ENCODE measurements at places on chromosomes 5 and 9.

DNA sequence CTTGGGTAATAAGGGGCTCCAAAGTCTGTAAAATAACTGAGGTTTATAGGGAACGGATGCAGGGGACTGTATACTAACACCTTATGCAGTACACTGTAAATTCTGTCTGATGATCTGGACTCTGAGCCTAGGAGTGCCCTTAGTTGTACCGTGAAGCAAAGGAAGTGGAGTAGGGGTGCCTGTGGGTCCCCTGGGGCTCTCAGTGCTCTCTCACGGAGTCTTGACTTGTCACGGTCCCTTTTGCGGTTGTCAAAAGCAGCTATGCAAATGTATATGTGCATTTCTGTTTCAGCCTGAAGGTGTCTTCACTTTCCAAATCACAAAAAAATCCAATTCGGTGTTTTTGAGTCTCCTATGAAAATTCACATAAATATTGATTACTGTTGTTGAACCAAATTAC, 17.8 kb downstream of the DMRT1 start:
- DNase-seq, result peak; percentile 69

DNA sequence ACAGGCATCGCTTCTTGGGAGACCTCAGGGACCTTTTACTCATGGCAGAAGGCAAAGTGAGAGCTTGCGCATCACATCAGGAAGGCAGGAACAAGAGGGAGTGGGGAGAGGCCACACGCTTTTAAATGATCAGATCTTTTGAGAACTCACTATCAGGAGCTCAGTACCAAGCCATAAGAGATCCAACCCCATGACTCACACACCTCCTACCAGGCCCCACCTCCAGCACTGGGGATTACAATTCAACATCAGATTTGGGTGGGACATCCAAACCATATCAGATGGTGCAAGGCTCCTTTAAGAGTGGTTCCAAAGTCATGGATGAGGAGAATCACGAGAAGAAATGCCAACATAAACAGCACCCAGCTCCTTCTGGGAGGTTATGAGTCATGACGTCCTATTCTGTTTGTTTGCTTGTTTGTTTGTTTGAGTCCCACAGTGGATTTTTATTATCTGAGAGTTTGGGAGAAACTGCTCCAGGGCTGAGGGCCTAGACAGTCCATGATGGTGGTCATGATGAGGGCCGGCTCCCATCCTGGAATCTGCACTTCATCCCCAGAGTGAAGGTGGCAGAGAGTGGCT, 453.5 kb downstream of the GADD45G start:
- no peak for DNase-seq

- DNase-seq, result no peak
These were observed 1.5 kb downstream of the COL27A1 start for GRCh38 chr9:114156657-114157421.

DNA sequence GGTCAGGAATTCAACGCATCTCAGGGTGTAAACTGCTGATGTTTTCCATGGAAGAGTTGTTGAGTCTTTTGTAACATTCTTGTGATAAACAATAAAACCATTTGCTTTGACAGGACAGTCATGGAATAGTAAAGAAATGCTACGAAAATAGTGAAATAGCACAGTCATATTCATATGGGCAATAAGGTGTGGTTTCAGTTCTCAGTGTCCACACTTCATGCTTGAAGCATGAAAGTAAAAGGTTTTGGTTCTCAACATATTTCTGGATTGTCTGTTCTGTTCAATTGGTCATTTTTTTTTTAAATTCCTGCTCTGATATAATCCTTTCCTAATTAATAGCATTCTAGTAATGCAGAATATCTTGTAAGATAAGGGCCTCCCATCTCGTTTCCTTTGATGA, 467.6 kb upstream of the ZNF608 start:
- no peak for DNase-seq

- DNase-seq, result no peak
These were observed 299.4 kb upstream of the RASA1 start for GRCh38 chr5:86968301-86968753.

DNA sequence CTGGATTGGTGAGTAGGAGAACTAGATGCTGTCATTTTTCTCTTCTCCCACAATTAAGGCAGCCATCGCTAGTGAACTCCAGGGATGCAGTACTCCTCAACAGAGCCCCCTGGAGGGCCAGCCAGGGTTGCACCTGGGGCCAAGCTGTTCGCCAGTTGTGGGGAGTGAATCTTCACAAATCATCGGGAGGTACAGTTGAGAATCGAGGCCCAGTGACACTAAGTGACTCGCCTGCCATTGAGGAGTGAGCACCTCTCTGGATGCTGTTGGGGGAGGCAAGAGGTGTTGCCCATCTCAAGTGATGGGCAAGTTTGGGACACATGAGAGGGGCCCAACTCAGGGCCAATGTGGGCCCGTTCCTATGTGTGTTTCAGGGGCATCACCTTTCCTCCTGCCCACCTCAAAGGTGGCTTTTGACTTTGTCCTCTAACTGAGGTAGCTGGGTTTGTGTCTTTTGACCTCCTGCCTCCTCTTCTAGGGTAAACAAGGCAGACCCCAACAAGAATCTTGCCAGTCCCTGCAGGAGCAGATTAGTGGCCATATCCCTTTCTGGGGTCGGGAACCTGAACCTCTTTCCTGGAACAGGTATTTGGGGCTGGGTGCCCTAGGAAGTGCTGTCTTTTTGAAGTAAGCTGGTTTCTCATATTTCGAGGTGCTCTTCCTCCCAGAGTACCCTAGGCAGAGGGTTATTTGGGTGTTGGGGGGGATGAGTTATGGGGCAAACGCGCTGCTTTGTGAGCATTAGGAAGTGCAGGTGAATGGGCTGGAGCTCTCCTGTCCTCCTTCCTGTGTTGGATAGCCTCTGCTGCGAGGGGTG, 181.2 kb downstream of the MACROH2A1 start:
- DNase-seq, result no peak

GRCh38 chr5:170075696-170076095, 30.0 kb upstream of the FOXI1 start:
- no peak for DNase-seq

DNA sequence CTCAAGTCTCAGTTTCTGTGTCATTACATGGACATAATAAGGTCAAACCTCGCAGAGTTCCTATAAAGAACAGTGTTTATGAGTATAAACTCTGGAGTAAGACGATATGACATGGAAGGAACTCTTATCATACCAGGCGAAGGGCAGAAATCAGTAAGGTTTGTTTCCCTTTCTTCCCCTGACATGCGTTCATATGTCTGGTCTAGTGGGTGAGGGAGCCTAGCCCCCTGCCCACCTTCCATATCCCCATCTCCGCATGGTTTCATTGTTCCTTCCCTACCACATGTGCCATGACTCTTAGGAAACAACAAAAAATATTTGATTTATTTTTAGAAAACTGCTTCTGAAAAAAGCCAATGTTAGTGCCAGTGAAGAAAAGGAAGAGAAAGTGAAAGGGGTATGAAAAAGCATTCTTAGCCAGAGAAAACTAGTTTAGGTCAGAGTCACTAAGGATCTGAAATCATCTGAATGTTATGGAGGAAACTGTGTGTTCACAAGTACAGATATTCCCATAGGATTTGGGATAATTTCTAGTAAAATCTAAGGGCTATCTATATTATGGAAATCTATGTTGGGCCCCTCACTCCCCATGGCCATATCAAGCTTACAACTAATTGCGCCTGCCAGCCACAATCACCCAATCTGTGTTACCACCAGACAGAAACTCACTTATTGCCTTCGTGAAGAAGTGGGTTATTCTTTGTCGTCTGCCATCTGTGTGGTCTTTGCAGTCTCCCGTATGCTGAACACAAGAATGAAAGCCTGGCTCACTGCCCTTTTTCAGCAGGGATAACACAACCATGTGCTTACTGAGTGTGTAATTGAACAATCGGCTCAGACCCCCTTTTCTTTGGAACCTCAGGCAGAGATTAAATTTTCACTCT, 19.9 kb upstream of the HMHB1 start:
- DNase-seq, result no peak

- no peak for DNase-seq
These were observed 352.2 kb downstream of the PLK2 start for GRCh38 chr5:58107704-58108103.

GRCh38 chr9:89542401-89543021, 44.6 kb upstream of the SEMA4D start:
- no peak for DNase-seq

- DNase-seq, result peak; percentile 54
These were observed 45.2 kb downstream of the CYSTM1 start for GRCh38 chr5:140220032-140220697.

DNA sequence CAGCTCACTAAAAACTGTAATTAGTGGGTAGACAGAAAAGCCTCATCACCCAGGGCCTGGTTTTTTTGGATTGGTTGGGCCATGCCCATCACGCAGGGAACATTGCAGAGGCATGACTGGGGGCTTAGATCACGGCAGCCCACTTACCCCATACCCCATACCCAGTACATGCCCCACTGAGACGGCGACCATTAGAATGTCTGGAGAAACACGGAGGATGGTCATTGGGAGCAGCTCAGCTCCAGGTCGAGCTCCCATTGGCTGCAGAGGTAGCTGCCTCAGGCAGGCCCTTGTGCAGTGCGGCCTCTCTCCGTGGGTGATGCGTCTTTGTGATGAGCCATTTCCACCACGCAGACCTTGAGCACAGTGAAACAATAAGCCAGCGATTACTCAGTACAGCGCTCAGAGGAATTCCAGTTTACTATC, 204.0 kb downstream of the GADD45G start:
- DNase-seq, result no peak

GRCh38 chr5:68953875-68954617, 139.8 kb upstream of the SLC30A5 start:
- no peak for DNase-seq

- DNase-seq, result no peak
These were observed 14.8 kb downstream of the SPTLC1 start for GRCh38 chr9:92100237-92100911.

DNA sequence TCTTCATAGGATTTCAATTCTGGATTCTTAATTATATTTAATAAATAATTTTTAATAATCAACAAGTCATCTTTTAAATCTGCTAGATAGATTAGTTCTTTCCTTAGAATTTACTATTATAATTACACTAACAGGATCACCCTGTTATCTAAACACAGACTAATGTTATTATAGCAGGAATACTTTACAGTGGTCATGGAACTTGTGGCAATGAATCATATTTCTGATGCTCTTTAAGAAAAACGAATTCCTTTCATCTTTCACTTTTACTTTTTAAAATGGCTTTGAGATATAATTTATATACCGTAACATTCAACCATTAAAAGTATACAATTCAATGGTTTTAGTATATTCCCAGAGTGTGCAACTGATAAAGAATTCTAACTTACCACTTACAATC, 29.7 kb upstream of the CDK5RAP2 start:
- DNase-seq, result no peak

GRCh38 chr5:61357745-61358144, 25.7 kb downstream of the ZSWIM6 start:
- DNase-seq, result no peak

DNA sequence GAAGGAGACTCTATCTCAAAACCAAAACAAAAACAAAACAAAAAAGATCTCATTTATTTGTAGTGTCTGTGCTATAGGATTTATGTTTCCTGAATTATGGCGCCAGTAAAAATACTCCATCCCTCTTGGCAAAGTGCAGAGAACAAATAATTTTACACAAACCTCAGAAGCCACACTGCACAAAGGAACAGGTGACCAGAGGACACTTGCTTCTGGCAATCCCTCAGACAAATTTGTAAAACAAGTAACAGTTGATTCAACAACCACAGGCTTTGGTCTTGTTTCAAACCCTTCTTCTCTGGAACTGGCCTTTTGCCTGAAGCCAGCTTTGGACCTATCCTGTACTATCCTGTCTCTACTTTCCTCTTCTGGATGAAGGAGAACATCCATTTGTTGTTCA, 502.1 kb downstream of the DMAC1 start:
- no peak for DNase-seq

DNA sequence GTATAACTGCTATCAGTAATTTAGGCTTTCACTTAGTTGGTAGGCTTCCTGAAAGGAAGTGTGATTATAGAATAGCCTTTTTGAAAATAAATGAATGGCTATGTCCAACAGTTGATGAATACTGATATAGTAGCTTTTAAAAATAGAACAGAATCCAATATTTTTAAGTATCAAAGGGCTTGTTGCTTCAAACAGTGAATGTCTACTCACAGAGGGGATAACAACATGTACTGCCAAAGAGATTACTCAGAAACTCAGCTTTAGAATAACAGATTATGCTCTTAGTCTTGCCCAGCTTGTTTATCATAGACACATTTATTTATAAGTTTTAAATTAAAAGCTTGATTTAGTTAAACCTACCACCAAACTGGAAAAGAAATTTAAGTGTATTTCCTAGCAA, 132.6 kb downstream of the XRCC4 start:
- no peak for DNase-seq

DNA sequence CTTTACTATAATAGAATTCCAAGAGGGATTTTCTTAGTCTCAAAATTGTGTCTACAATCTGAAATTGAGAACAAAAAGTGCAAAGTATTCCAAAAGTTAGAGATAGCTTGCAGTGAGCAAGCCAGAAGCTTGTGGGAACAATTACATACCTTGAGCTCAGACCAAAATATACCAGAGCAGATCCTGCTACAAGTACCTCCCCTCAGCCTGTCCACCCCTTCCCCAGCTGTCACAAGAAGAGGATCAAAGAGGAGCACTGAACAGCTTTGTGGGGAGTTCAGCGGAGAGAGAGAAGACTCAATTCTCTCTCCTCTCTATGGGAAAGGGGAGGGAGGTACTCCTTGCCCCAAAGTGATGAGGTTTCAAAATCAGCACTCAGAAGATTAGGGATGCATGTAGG, 869.2 kb upstream of the DMAC1 start:
- DNase-seq, result no peak

- DNase-seq, result no peak
These were observed 80.3 kb downstream of the ANKRD33B start for GRCh38 chr5:10644192-10644591.

DNA sequence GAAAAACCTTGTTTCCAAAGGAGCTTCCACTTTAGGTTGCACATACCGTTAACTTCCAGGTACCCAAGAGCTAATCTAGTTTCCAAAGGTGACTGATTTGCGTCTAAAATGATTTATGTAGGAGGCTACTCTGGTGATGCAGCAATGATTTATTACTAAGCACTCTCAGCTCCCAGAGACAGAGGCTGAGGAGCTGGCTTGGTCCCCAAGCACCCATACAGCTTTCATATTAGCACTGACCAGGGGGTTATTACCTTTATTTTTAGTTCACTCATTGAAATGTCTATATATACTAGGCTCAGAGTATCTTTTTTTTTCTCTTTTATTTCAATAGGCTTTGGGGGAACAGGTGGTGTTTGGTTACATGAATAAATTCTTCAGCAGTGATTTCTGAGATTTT, 91.2 kb upstream of the EQTN start:
- DNase-seq, result no peak

DNA sequence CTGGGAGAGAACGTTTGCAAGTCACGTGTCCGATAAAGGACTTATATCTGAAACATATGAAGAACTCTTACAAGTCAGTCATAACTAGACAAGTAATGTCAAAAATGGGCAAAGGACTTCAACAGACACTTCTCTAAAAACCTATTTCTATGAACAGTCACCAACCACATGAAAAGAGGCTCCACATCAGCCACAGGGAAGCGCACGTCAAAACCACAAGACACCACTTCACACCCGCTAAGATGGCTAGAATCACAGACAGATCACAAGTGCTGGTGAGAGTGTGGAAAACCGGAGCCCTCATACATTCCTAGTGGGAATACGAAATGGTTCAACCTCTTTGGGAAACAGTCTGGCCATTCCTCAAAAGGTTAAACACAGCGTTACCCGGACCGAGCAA, 11.5 kb upstream of the CARD9 start:
- DNase-seq, result no peak

- DNase-seq, result no peak
These were observed 101.3 kb upstream of the MAN2A1 start for GRCh38 chr5:109588281-109589035.

GRCh38 chr9:14650596-14650995, 42.6 kb downstream of the ZDHHC21 start:
- DNase-seq, result no peak

- no peak for DNase-seq
These were observed 73.8 kb upstream of the IL17B start for GRCh38 chr5:149452665-149453617.

Data from GM12878 (cell line).